NCI-H187 treated with DMSO at 0.1 percent for 48 hours (cell line): ENCODE measurements at places on chromosomes 12 and 14.
A peak's percentile ranks its signal among the peaks of the same experiment; 100 is the strongest.

DNA sequence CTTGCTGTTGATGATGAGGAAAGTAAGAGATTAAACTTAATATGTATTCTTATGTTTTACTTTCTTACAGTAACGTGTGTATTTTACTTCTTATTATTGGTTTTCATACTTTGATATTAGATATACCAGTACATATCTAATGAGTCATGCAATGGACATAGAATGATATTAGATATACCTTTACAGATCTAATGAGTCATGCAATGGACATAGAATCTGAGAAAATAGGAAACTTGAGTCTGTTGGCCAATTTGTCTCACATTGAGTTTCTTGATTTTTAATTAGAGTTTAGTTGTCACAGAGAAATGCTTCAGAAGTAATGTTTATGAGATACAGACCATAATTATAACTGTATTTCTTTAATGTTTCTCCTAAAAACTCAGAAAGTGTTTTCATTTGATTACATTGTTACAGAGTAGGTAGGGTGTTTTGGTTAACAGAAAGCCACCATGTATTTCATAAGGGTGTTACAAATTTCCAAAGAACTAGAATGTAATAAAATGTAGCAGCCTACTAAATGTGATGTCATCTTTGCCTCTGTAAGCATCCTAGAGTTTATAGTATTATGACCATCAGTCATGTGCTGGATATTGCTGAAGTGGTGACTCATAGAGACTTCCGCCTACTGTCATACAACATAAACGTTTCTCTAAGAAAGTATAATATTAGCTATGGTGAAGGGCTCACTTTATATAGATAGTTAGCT is 3.0 kb downstream of the GAS2L3 start:
- DNase-seq: no peak

DNA sequence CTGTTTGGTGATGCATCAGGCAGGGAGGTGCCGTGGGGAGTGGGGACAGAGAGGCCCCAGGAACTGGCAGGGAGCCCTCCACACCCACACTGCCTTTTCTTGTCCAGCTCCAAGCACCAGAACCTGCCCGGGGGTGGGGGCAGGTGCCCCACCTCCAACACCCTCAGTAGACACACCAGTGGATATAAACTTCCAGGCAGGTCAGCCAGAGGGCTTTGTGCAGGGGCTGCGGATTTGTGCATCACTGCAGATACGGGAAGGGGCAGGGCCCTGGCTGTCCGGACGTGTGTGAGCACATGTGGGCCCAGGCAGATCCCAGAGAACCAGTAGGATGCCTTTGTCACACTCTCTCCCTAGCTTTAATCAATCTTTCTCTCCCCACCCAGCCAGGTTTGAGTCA is 1.3 kb upstream of the TGM1 start:
- no peak for DNase-seq

DNA sequence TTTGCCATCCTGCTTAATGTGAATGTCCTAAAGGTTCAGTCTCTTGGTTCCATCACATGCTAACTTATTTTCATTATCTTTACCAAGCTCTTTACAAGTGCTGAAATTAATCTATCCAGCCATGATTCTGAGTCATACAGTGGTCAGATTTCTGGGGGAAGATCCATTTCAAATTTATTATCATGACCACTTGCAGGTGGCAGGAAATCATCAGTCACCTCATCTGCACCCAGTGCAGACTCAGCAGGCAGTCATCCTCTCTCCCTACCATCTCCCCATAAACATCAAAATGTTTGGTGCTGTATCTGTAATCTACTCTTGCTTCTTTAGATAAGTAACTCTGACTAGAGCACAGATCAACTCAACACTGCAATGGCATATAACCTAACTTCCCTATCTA is 23.5 kb downstream of the ATG14 start:
- DNase-seq: no peak

GRCh38 chr14:102424923-102425322 is 62.2 kb downstream of the TECPR2 start:
- DNase-seq: no peak

GRCh38 chr12:122981036-122981471 is 573 bp downstream of the ARL6IP4 start:
- no peak for DNase-seq

DNA sequence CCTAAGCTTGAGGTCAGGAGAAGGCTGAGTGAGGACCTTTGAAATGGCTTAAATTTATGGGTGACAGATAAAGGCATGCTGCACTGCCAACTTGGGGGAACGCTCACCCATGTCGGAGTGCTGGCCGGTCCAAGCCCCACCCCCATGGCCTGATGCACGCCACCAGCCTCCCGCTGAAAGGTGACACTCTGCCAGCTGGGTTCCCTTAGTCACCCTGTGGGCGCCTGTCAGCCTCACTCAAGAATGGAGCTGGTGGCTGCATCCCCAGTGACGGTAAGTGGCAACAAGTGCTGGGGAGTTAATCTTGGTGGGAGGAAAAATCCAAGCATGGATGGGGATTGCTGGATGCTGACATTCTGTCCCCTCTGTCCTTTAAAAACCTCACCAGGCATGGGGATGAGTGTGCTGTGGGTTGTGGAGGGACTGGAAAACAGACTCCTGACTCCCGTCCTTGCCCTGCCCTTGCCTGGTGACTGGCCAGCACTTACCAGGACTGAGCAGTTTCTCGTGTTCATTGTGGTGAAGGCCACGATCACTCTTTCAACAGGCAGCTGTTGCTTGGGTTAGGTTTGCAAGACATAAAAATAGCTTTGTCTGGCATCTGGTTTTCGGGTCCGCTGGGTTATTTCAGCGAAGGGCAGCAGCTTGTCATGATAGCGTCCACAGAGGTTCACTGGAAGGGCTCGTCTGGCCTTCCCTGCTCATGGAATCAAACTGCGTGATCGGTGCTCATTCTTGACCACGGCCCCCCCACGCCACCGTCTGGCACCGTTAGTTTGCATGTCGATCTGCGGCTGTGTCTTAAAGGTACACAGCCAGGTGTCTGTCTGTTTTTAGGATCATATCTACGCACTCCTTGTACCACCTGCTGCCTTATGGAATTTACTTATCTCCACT is 15.0 kb downstream of the ACACB start:
- DNase-seq: no peak

- peak; percentile 53 for DNase-seq
Observed at GRCh38 chr14:50559990-50560930, at the start of gene ATL1. Gene ATL1, plus strand, starts transcription at chr14:50560145. Its CDS starts 121 bp downstream, at chr14:50560266.

DNA sequence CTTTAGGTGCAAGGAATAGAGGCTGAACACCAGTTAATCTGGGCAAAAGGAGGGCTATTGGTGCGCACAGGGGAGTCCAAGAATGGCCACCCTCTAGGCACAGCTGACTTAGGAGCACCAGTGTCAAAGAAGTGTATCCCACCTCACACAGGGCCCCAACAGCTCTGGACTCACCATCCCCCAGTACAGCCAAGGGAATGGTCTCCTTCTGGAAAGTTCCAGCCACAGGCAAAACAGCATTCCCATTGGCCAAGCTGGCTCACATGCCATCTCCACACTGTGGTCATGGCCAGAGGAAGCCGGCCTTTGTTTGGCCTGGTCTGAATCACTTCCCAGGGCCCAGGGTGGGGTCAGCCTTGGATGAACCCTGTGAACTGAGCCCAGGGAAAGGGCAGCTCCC is 120.1 kb downstream of the DICER1 start:
- no peak for DNase-seq

DNA sequence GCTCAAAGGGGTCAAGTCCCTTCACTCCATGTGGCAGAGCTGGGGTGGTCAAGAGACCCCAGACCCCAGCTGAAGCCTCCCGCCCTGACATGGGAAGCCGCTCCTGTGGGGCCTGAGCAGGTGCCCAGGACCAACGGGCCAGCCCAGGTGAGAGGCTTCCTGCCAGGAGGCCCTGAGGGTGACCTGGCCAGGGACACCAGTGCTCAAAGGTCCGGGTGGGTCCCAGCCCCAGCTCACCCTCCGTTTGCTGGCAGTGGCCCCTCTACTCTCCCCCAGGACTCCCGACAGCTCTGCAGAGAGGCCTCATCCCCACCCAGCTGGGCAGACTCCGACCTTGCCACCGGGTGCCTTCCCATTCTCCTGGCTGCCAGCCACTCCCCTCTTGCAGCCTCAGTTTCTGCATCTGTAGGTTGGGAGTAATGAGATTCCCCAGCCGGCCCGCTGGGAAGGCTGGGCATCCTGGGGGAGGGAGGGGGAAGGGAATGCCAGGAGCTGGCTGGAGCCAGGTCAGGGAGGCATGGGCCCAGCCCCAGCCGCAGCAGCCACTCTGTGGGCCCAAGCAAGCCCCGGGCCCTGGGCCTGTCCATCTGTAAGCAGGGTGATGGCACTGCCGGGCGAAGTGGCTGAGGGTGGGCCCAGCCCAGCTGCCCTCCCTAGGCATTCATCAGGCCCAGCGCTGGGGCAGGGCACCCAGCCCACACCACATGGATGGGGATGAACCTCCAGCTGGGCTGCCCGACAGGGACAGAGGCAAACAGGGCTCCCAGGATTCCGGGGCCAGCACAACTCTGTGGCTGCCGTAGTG is 10.3 kb upstream of the INF2 start:
- no peak for DNase-seq

- DNase-seq: no peak
Observed at GRCh38 chr14:101514136-101514535, 47.2 kb upstream of the DIO3 start.

DNA sequence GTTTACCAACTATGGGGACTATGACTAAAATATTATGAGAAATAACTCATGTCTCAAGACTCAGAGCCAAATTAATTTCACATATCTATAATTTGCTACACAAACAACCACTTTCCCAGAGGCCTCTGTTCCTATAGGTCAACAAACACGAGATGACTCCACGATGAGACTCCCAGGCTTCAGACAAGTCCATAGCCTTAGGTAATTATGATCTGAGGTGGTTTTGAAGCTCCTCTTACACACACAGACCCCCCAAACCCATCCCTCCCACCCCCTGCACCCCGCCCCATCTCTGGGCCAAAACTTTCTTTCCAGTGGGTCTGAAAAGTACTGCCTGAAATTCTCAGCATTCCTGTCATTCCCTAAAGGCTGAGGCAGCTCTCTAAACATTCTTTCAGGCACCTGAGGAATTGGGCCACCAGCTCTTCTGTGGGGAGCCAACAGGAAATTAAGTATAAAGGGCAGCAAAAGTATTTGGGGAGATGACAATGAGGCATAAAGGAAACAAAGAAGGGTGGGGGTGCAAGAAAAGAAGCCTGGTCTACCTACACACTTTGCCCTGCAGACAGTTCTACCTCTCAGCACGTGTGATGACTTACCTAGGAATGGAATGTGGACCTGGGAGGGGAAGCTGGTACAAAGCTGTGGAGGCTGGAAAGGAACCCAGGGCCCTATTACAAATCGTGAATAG is 143.6 kb downstream of the PAWR start:
- DNase-seq: no peak

GRCh38 chr14:89902881-89903280 is 51.6 kb downstream of the EFCAB11 start:
- no peak for DNase-seq

GRCh38 chr12:50082644-50083043 is 2.5 kb upstream of the SMARCD1 start:
- no peak for DNase-seq

- no peak for DNase-seq
Observed at GRCh38 chr12:116926283-116927243, 15.8 kb downstream of the FBXW8 start.
